ENCODE measurements at places on chromosomes 4 and X.

GRCh38 chr4:53121264-53121865, 244.5 kb downstream of the SCFD2 start:
- no peak for DNase-seq

DNA sequence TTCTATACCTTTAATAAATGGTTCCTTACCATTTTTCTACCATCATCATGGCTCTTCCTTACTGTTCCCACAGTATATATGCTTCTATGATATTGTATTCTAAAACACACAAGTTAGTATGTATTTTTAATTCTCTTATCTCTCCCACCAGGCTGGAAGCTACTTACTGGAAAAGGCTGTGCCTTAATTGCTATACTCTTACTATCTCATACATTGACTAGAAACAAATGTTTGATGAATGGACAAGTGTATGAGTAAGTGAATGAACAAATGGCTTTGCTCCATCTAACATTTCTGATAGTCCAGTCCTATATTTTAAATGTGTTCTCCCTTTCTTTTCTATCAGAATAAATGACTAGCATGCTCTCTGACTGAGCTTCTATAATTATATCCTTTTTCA, 320.8 kb upstream of the RASGEF1B start:
- DNase-seq = no peak

GRCh38 chrX:22268706-22269105, 4.0 kb upstream of the CBLL2 start:
- DNase-seq = no peak

- DNase-seq = no peak
Observed at GRCh38 chr4:27973056-27973455, 1112.4 kb downstream of the STIM2 start.

GRCh38 chrX:2487366-2487765, 13.4 kb downstream of the DHRSX start:
- DNase-seq = no peak

GRCh38 chr4:105652286-105652888, 56.1 kb downstream of the INTS12 start:
- no peak for DNase-seq

Measured in left cardiac atrium (tissue), 4 donors.